Activated CD4-positive, alpha-beta T cell treated with anti-CD3 and anti-CD28 coated beads for 48 hours (primary cell): ENCODE measurements at places on chromosomes 2 and 18.

GRCh38 chr2:184178229-184178628 lies 420.1 kb upstream of the ZNF804A start:
- no peak for DNase-seq

DNA sequence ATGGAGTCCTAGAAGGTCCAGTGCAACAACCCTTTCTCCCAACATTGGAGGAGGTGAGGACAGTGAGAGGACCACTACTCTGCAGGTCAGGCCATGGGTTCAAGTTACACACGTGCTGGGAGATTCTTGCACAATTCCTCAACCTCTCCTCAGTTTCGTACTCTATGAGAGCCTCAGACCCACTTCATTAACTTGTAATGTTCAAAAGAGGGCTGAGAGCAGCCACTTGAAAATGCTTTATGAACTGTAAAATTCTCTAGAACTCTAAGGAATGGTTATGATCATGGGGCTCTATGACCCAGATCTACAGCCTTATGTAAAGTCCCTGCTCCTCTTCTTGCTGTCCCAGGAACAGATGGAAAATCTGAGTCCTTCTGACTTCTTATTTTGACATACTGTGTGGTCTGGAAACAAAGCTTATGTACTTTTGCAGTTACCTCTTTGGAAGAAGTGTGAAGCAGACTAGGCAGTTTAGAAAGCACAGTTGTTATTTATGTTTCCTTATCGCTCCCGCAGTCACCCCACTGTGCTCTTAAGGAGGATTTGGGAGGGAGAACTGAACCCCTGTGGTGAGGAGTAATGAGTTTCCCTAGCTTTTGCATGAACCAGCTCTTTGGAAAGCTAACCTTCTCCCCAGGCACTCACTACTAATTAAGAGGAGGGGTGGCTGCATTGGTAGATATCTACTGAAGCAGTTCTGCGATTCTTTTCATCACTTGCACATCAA lies 296.6 kb downstream of the LRRTM1 start:
- DNase-seq = no peak

GRCh38 chr18:22367303-22367702 lies 50.4 kb downstream of the CTAGE1 start:
- no peak for DNase-seq

- no peak for DNase-seq
Measured at GRCh38 chr2:172525601-172526000, 30.3 kb upstream of the PDK1 start.

DNA sequence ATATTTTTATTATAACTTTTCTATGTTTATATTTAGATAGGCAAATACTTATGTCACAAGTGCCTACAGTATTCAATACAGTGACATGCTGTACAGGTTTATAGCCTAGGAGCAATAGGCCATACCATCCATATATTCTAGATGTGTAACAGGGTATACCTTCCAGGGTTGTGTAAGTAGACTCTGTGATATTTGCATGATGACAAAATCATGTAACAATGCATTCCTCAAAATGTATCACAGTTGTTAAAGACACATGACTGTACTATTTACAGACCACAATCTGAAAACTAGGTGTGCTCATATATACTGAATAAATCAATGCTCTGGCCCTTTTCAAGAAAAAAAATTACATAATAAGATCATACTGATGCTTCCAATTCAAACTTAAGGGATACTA lies 433.2 kb upstream of the RGPD4 start:
- DNase-seq = no peak

DNA sequence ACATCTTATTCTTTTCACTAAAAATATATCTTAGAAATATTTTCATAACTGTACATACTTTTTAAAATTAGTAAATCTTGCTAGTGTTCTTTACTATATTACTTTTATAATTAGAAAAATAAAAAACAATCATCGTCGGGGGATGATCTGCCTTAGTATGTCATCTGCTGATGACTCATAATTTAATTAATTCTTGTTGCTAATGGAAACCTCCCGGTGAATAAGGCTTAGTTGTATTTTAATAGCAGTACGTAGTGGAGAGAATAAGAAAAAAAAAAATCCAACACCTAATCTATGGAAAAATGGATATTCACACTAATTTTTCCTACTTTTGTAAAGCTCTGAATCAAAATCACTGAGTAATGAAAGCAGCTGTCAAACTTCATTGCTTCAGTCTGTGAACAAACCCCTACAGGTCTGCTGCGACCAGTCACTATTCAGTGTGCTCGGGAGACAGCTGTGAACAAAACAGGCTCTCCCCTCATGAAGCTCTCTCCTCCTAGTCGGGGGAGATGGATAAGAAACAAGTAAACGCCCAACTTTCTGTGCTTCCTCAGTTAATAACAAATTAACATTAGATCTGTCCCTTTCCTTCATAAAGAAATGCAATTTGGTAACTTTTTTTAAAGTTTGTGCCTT lies 97.4 kb upstream of the UPP2 start:
- no peak for DNase-seq

DNA sequence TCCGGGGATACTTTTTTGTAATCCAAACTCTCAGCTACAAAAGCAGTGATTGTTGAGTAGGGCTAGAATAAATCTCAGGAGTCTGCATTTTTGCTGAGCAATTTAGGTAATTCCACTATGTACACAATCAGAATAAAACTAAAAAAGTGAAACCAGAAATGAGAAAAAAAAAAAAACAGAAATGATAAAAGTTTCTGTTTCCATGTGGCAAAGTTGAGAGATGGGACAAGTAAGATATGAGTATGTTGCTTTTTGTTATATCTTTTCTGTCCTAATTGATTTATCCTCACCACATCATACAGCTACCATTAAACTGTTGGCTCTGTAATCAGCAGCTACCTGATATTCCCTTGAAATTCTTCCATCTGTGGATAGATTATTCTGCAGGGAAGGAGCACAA lies 92.7 kb downstream of the VWC2L start:
- DNase-seq = no peak

DNA sequence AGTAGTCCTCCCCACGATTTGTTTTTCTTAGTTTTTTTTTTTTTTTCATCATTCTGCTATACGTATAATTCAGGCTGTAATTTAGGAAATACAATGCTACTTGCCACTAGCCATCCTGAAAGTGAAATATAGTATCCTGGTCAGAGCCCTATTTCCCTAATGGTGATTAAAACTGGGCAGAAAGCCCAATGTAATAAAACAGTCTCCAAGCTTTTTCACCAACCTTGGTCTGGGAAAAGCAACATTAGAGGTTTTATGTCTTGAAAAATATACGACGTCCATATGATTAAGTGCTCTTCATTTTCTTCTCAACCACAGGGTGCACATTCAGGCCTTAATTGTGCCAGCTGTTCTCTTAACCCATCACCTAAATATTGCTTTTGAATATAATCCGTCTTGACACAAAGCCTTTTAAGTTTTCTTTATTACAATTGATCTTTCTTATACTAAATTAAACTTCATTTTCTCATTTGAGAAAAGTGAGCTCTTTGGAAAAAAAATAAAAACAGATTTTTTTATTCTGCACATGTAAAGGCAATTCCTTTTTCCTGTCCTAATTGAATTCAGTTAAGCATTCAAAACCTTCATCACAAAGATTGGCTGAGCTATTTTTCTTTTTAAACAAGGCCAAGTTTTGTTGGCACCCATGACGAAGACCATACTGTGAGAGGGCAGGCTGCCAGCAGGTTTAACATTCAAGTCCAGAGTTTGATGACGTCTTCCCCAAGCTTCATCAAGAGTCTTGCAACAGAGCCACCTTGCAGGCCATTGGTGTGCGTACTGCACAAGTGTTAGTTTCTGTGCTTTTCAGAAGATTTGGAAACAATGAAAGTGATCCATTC lies 52.7 kb downstream of the MAP2 start:
- no peak for DNase-seq

DNA sequence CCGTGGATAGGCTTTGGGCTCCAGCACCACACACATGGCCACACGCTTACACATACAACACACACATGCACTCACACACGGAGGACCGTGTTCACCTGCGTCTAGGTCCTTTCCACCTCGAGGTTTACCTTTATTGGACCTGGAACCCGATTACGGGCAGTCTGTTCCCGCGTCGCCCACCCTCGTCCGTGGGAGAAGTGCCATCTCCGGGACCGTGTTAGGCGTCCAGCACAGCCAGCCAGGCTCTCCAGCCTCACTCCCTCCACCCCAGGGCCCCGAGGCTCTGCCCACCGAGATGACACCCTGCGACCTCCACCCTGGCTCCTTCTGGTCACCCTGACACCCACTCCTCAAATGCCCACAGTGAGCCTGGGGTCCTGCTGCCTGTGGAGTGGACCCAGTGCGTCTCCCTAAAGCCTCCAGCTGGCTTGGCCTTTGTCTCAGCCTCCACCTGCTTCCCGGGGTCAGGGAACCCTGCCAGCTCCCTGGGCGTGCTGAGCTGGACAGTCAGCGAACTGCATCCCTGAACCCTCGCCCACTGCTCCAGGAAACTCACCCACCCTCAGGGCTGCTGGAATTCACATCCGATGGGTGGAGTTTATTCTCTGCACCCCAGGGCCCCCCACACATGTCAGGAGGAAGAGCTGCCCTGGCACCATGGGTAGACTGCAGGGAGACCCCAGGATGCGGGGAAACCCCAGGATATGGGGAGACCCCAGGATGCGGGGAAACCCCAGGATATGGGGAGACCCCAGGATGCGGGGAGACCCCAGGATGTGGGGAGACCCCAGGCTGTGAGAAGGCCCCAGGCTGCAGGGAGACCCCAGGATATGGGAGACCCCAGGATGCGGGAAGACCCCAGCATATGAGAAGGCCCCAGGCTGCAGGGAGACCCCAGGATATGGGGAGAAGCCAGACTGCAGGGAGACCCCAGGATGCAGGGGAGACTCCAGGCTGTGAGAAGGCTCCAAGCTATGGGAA lies 33.0 kb downstream of the ADI1 start:
- DNase-seq = no peak

DNA sequence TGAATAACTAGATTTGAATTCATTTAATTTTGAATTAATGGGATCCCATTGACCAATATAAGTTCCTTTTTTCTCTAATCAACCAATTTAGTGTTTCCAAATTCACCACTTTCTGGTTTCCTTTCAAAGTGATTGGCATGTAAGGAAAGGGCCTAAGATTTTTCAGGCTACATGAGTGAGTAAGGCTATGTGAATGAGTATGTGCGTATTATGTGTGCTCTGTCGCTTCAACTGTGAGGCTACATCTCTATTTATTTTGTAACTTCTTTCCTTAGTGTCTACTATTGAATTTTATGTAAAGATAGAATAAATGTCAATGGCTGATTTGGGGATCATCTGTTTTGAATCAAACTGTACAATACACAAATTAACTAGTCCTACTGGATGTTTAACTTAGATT lies 110.6 kb downstream of the ABCA12 start:
- DNase-seq = no peak

- no peak for DNase-seq
Measured at GRCh38 chr18:9453283-9453682, 22.0 kb upstream of the RALBP1 start.
